ENCODE measurements at places on chromosomes 5 and 9. TPM values are rescaled to one million over a fixed set of nuclear protein-coding genes. Genes with fewer than 3 reads are reported as not detected.
A peak's percentile ranks its signal among the peaks of the same experiment; 100 is the strongest.

DNA sequence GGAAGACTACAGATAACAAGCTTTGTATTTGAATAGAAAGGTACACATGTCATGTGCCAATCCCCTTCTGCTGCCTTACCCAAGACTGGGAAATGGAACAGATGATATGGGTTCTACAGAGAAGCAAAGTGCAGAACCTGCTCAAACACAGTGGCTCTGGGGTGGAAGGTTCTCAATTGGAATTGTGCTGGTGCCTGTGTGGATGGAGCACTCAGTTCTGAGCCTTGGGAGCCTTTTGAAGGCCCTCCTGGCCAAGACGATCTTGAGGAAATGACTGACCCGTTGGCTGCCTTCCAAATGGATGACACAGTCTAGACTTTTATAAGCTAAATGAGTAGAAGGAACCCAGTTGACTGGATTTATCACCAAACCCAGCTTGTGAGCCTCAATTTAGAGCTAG lies 4.2 kb upstream of the PRSS3 start:
- DNase-seq: peak; percentile 64

DNA sequence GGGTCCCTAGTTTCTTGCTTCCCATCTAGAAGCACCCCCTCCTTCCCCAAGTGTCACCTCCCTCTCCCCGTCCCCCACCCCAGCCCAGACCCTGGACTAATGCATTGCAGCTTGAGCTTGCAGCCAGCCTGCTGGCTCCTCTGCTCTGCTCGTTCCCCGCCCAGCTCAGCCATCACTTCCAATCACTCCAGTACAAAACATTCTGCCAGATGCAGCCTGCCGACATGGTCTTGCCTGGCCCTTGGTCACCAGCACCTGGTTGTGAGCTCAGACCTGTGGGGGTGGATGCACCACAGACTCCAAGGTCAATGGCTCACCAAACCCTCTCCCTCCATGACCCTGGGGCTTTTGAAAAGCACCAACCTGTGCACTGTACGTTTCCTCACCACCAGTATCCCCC lies 172.9 kb upstream of the SMIM23 start:
- DNase-seq: no peak

- DNase-seq: peak; percentile 44
Measured at GRCh38 chr5:83553000-83553486, 81.5 kb downstream of the VCAN start.

MARCOL gene
- total RNA-seq: not detected

CSF1R gene
- total RNA-seq: 0.40 TPM

SPATA31C1 gene
- total RNA-seq: not detected

PCDHGA3 gene
- total RNA-seq: 0.57 TPM

DNA sequence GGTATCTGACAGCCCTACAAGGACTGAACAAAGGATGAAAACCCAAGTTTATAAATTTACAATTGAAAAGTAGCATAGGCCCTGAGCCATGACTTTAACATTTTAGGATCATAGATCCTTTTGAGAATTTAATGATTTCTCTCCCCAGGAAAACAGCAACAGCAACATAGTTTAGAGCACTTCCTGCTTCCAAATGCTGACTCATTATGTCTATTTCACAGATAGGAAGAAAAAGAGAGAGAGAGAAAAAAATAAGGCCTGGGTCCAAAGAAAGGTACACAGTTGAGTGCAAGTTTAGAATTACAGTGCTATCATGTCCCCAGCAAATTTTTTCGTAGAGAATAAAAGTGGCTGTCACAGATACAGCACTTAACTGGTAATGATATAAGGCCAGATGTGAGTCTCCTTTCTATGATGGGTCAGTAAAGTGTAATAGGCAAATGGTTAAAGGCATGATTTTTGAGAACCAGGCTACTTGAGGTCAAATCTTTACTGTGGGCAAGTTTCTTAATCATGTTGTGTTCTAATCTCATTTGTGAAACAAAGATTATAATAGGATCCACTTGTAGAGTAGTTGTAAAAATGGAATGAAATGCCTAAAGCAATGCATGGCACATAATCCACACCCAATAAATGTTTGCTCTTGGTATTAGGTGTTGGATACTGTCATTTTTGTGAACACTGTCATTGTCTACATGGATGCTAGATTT lies 12.3 kb upstream of the PPP2R2B start:
- peak; percentile 6 for DNase-seq

DNA sequence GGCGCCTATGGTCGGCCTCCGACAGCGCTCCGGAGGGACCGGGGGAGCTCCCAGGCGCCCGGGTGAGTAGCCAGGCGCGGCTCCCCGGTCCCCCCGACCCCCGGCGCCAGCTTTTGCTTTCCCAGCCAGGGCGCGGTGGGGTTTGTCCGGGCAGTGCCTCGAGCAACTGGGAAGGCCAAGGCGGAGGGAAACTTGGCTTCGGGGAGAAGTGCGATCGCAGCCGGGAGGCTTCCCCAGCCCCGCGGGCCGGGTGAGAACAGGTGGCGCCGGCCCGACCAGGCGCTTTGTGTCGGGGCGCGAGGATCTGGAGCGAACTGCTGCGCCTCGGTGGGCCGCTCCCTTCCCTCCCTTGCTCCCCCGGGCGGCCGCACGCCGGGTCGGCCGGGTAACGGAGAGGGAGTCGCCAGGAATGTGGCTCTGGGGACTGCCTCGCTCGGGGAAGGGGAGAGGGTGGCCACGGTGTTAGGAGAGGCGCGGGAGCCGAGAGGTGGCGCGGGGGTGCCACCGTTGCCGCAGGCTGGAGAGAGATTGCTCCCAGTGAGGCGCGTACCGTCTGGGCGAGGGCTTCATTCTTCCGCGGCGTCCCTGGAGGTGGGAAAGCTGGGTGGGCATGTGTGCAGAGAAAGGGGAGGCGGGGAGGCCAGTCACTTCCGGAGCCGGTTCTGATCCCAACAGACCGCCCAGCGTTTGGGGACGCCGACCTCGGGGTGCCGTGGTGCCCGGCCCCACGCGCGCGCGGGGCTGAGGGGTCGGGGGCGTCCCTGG lies 561 bp downstream of the DAPK1 start:
- peak; percentile 58 for DNase-seq

DNA sequence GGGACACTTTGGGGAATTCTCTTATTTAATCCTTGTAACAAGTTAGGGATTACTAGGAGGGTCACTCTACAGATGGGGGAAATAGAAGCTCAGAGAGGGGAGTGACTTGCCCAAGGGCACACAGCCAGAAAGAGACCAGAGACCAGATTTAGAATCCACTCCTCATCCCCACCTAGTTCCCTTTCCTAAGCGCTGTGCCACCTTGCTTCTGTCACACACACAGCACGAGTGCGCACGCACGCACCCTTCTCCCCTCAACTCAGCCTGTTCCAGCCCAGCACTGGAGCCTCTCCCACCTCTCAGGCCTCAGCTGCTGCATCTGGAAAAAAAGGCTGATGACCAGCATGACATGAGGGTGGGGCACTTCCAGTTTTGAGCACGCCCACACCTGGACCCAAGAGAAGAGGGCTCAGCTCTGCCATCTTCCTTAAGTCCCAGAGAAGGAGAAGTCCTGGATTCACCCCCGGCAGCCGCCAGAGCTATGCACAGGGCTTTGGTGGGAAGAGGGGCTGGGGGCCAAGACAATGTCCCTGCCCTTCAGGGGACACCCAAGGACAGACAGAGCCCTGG lies 18.5 kb downstream of the NR5A1 start:
- no peak for DNase-seq

ADAMTS6 gene
- total RNA-seq: 28.7 TPM

DNA sequence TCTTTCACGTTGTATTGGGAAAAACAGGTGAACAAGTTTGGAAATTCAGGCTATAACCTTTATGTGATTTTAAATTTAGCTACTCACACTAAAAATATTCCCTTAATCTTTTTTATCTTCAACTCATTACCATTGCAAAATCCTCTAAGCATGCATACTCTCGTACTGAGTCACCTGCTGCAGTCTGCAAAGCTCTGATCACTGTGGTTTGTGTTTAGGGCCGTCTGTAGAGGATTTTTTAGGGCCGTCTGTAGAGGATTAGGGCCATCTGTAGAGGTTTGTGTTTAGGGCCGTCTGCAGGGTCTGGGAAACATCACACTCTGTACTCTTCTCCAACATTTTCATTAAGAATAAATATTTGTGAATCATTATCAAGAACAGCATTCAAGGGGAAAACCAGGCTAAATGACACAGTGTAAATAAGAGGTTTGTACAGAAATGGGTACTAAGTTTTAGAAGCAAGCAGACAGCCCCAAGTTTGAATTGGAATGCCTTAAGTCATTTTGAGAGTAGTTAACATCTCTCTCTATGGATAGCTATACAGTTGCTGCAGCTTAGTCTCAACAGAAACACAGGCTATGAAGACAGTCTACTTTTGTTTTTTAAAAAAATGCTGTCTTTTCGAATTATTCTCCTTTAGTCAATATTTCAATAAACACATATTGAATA lies 155.0 kb upstream of the TSLP start:
- peak; percentile 95 for DNase-seq

- DNase-seq: peak; percentile 57
Measured at GRCh38 chr5:108753877-108754276, 6.2 kb downstream of the FER start.

NDUFAF2 gene
- 36.5 TPM for total RNA-seq

- peak; percentile 81 for DNase-seq
Measured at GRCh38 chr5:72818866-72819534, 2.5 kb downstream of the TNPO1 start.

All from LHCN-M2 (cell line).